Anterior cingulate cortex (tissue), 58 donors: ENCODE measurements at places on chromosomes 3 and 15.

GRCh38 chr15:79978655-79979514 lies 7.9 kb upstream of the BCL2A1 start:
- DNase-seq: no peak

GRCh38 chr3:13134879-13135206 lies 61.6 kb upstream of the IQSEC1 start:
- no peak for DNase-seq

GRCh38 chr3:110027446-110028080 lies 690.2 kb upstream of the DPPA4 start:
- DNase-seq: no peak

DNA sequence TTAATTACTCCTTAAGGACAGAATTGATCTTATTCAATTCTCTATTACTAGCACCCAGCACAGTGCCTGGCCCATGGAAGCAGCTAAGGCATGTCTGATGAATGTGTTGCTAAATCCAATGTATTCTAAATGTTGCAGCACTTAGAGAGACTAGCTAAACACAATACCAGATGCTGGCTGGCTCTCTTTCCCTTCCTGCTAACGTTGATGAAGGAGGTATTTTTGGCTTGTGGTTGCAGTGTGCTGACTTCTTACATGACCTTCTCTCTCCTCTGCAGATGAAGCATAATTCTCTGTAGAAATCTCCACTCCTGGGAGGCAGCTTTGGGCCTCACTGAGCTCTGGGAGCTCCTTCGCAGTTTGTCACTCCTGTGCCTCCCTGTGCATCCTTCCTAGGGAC lies 183.6 kb downstream of the PEX5L start:
- no peak for DNase-seq

DNA sequence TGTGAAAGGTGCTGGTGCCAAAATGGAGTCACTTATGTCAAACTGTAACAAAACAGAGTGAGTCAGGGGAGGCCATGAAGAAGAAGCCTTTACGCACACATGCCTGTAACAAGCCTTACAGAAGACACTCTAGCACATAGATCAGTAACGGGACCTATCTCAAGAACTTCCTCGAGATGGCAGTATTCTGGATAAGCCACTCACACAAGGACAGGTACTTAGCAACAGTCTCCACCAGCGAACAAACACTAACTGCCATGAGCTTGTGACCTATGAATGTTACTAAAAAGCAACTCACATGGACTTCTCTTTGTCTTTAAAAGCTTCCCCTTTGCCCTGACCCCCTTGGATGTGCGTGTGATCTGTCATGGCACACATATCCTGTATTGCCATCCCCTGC lies 235.1 kb downstream of the CD47 start:
- no peak for DNase-seq

GRCh38 chr3:13200946-13201345 lies 127.7 kb upstream of the IQSEC1 start:
- DNase-seq: no peak

- no peak for DNase-seq
These were observed 21.9 kb upstream of the APH1B start for GRCh38 chr15:63255489-63255990.

DNA sequence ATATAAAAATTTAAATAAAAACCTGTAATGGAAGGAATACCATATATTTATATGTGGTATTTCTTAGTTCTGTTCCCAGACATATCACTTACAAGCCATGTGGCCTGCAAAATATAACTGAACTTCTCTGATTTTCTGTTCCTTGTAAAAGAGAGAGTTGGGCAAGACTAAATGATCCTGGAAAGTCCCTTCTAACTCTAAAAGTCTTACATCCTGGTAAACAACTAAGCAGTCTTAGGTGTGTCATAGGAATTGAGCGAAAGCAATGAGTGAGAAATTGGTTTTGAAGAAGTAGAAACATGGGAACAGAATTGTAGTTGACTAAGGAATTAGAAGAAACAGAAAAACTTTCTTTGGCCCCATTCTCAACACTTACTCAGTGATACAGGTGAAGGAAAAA lies 25.3 kb upstream of the IL20RB start:
- no peak for DNase-seq

DNA sequence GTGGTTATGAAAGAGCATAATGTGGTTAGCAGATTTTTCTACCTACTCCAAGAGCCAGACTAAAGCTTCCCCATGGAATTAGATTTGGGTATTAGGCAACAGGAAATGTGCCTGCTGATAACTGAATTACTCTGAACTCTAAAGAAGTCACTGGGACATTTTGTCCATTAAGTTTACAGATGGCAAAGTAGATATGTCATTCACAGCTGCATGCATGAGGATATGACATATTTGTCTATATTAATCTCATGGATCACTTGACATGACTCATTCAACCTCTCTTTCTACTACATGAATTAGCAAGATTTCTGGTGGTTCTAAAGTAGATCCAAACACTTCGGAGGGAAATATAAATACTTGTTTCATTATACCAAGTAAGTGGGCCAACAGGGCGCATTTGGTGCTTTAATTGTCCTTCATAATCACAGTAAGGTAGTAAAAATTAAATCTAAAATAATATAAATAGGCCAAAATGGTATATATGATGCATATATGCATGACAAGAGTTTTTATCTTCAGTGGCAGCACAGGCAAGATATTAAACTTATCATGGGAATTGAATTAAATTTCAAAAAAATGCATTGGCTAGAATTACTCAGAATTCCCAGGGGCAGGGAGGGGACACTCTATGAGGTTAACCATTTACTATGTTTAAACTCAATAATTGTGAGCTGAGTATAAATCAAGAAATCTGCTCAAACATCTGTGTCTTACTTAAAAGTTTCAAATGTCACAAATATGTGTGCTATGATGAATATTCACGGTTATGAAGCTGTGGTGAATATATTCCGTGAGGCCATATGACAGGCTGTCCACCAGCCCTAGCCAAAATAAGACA lies 365.3 kb upstream of the KCNMB2 start:
- no peak for DNase-seq

DNA sequence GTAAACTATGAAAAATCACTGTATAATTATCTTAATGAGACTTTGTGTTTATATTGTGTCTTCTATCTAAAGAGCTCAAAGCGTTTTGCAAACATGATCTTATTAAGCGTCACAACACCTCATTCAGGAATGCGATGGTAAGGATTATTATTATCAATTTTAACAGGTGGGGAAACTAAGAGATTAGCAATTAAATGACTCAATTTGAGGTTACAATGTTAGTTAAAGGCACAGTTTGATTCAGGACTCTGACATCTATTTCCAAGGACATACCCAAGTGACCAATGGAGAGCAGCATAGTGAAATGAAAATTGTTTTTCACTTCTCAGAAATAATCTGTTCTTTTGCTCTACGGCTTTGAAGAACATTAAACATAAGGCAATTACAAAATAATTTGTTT lies 74.6 kb downstream of the FMN1 start:
- no peak for DNase-seq

DNA sequence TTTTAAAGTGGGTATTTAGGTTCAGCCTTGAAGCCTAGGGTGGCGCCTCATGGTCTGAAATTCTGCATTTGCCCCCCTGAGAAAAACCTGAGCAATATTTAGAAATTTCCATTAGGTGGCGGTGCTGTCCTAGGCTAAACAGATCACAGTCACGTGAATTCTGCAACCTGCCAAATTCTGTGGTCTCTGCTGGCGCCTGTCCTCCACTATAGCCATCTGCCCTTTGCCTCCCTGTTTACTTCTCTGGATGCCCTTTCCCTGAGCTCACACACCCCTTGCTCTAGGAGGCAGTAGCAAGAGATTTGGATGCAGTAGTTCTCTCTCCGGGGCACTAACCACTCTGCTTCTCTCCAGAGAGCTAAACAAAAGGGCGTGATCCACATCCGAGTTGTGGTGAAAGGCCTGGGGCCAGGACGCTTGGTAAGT lies 9.1 kb downstream of the MRPS11 start:
- DNase-seq: no peak

DNA sequence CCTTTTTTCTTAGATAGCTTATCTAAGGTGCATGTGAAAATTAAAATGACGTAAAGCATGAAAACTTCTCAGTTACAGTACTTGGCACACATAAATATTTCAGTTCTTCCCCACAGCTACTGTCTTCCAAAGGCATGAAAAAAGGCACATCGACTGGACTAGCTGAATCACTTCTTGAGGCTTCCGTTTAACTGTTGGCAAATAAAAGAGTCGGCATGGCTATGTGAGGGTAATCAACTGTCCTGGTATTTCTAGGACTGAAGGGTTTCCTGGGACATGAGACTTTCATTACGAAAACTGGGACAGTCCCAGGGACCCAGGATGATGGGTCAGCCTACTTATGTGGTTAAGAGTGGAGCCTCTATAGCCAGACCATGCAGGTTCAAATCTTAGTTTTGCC lies 168.2 kb downstream of the TPRG1 start:
- no peak for DNase-seq

DNA sequence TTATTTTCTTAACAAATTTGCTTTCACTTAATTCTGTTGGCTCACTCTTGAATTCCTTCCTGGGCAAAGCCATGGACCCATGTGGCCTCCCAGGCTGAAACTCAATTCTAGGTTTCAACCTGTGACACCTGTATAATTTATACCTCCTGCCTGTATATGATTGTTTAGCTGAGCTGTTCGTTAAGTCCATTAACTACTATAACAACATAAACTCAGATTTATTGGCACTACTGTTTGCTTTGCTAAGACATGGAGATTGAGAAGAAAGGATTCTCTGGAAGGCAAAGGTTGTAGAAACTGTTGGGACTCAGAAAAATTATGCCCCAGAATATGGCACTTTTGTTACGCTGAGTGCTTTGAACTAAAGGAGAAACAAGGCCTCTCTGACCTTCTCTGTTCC lies 26.7 kb upstream of the CCDC50 start:
- DNase-seq: no peak
